DMS53 (cell line): ENCODE measurements at places on chromosomes 3 and 15.
A peak's percentile ranks its signal among the peaks of the same experiment; 100 is the strongest.

DNA sequence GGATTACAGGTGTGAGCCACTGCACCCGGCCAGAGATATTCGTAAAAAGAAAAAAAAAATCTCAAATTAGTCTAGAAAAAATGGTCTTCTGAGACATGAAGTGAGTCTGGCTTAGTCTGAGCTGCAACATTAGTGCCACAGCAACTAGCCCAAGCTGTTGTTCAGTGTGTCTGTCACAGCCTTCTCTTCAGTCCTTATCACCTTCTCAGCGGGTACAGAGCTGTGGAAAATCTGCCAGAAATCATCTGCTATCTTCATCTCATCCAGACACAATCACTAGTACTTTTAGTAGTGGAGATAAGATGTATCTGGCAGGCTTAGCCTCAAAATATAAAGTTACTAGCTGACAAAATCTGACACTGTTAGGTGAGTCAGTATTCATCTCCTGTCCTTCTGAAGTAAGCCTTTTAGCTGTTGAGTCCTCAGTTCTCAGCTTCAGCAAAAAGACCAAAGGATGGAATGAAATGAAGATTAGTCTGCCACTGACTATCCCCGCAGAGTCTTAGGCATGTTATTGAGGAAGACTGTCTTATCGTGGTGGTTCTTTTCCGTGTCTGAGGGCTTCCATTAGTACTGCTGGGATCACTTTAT is 120.5 kb upstream of the CGNL1 start:
- no peak for DNase-seq

DNA sequence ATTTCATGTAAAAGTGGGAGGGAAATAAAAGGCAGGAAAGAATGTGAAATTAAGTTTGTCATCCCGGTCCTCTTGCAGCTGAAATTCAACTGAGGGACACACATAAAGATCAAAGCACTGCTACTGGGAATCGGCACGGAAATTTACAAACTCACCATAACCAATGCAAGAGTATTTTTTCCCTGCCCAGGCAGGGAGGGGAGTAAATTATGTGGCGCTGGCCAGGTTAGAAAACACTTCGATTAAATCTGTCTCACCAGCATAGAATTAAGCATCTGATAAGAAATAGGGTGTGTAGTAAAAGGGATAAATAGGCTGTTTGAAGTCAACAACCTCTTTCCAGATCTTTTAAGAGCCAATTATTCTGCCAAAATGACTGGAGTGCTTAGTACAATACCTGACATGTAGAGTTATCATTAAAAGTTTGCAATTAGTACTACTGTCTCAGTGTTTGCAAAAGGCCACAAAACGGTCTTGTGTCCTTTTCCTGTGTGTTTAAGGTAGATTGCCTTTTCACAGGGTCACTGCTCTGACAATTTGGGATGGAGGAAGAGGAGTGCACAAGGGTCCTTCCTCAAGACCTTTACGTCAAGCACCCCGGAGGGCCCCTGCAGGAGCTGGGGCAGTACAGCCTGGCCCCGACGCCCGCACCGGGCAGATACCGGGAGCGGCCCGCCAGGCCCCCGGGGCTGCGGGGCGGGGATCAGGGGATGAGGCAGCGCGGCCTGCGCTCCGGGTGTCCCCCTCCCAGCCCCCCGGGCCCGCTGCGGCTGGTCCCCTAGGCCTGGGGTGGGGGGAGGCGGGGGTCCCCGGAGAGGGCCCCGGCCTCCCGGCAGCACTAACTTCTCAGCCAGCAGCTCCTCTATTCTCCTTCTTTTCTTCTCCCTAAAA is 651 bp downstream of the UBA3 start:
- peak; percentile 16 for DNase-seq

- DNase-seq: no peak
Measured at GRCh38 chr15:101397521-101398003, 91.9 kb downstream of the PCSK6 start.

- DNase-seq: no peak
Measured at GRCh38 chr3:45109771-45110508, 36.2 kb downstream of the CDCP1 start.

GRCh38 chr15:29216955-29217354 is 52.7 kb downstream of the NSMCE3 start:
- DNase-seq: no peak

DNA sequence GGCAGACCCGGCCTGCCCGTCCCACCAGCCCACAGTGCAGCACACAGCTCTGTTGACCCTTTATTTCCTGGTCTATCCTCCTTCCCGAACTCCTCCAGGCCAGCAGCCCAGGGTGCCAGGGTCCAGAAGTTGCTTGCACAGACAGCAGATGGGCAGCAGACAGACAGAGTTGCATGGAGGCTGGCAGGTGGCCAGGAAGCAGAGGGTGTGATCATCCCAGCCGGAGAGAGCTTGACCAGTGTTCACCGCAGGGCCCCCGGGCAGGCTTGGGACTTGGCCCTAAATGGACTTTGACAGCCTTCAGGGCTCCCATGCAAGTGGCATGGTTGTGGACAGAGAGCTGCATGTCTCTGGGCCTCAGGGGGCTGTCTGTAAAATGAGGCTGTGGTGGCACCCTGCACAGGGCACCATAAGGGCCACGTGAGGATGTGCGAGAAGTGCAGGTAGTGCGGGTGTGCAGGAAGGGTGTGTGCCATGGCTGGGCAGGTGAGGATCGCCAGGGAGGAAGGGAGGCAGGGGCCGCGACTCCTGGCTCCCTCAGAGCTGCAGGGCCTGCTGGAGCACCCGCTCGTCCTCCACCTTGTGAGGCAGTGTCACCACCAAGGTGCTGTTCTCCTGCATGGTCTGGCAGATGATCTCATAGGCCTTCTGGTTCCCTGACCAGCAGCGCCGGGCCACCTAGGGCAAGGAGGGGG is 6.3 kb upstream of the ZXDC start:
- peak; percentile 21 for DNase-seq

- DNase-seq: no peak
Measured at GRCh38 chr3:129485721-129486663, 42.4 kb upstream of the RHO start.

- peak; percentile 6 for DNase-seq
Measured at GRCh38 chr3:35200056-35200455, 439.3 kb upstream of the ARPP21 start.

GRCh38 chr15:48514103-48514816 is 131.2 kb downstream of the FBN1 start:
- no peak for DNase-seq

DNA sequence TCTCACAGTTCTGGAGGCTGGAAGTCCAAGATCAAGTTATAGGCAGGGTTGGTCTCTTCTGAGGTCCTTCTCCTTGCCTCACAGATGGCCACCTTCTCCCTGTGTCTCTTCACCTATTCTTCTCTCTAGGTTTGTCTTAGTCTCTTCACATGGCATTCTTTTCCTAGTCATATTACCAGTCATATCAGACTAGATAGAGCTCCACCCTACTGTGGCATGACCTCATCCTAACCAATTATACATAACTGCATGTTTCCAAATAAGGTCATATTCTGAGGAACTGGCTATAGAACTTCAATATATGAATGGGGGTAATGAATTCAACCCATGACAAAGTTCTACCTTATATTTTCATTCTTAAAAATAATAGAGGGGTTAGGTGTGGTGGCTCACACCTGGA is 196.4 kb upstream of the UBE3A start:
- DNase-seq: no peak

GRCh38 chr3:17546500-17547255 is 195.8 kb downstream of the TBC1D5 start:
- no peak for DNase-seq

DNA sequence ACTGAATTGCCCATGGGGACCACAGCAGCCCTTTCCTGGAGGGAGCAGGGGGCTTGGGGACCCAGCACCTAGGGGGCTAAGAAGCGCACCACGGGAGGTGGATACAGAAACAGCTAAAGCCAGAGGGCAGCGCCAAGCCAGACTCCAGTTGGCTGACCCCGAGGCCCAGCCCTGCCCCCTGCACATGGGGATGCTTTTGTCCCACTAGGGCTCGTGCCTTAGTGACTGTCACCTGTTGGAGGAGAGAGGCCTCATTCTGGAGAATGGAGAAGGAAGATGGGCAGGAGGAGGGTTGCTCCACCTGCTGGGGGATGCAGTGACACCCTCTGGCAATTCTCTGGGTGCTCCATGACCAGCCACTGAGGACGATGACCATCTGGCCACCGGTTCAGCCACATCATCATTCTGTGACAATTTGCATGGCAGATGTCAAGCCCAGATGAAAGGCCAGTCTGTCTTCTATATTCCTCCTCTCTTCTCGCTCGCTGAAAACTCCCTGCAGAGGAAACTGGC is 167.8 kb upstream of the TLE3 start:
- peak; percentile 38 for DNase-seq

- no peak for DNase-seq
Measured at GRCh38 chr3:17354341-17354740, 388.1 kb downstream of the TBC1D5 start.

GRCh38 chr3:15399970-15400369 is 27.4 kb downstream of the METTL6 start:
- DNase-seq: no peak

GRCh38 chr3:111691293-111691909 is 96.3 kb upstream of the ZBED2 start:
- DNase-seq: peak; percentile 44

- no peak for DNase-seq
Measured at GRCh38 chr3:71958533-71958932, 173.6 kb upstream of the PROK2 start.

GRCh38 chr3:160464321-160464720 is 14.7 kb upstream of the TRIM59 start:
- DNase-seq: no peak

GRCh38 chr3:61015859-61016258 is 235.4 kb downstream of the FHIT start:
- DNase-seq: no peak

DNA sequence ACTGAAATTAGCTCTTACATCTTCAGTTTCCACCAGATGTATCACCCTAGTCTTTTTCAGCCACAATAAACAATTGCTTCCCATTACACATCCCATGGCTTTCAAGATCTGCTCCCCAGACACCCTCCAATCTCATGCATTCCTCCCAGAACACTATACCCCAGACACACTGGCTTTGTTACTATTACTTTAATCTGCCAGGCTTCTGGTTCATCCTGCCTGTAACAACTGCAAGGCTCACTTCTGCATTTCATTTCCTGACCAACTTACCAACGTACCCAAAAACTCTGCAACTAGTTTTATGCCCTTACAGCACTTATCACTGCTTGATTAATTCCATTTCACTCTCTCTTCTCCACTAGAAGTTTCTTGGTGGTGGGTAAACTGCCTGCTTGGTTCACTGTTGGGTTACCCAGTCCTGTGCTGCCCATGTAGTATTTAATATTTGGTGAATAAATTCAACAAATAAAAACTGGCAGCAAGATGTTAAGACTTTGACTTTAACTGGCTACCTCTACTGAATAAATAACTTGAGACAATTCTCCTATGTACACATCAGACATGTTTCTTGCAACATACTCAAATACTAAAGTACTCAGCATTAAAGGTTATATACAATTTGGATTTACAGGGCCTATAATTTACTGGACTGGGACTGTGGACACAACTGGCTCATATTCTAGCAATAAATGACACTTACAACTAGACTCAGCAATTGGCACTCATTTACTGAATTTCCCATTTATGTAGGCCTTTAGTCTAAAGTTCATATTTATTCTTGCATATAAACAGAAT is 2.7 kb downstream of the RPL22L1 start:
- no peak for DNase-seq

DNA sequence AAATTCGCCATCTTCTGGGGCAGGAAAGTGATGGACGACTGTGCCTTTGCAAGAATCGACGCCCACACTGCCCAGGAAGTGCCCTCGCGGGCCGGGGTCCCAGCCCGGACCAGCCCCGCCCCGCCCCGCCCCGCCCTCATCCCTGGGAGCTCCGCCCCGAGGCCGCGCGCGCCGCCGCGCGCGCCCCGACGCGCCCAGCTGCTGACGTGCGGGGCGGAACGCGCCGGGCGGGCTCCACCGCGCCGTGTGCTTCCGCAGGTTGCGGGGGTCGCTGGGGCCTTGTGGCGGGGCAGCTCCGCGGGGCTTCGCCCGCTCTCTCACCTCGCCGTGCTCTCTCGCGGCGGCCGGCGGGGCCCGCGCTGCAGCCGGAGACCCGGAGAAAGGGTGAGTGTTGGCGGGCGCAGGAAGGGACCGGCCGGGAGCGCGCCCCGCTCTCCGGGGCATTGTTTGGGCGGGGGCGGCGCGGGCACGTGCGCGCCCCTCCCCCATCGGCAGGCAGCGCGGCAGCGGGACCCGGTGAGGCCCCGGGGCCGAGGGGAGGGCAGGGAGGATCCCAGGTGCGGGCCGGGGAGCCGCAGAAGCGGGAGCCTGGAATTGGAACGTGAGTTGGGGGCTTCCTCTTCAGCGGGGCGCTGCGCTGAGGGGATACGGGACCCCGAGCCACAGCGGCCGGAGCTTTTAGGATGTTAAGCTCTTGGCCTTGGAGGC is at the start of gene YEATS2:
YEATS2 (plus strand) TSS at position 188 of the 708 bp plus-strand sequence. CDS start 17,366 bp downstream, outside the sequence.
- peak; percentile 83 for DNase-seq

DNA sequence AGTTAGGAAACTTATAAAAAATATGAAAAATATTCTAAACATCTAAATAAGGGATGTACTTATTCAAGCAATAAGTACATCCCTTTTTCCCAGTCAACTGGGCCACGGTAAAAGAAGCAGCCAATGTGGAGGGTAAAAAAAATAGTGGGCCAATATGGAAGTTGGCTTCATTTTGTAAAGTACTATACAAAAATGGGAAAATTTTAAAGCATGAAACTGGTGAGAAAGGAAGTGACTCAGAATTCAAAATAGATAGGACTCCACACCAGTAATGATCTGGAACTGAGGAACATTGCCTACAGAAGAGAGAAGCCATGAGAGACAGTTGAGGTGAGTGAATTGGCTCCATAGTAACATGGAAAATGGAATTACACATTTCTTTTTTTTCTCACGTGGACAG is 108.9 kb downstream of the FNDC3B start:
- no peak for DNase-seq

- DNase-seq: peak; percentile 29
Measured at GRCh38 chr3:192090586-192090985, 629.6 kb downstream of the PYDC2 start.

DNA sequence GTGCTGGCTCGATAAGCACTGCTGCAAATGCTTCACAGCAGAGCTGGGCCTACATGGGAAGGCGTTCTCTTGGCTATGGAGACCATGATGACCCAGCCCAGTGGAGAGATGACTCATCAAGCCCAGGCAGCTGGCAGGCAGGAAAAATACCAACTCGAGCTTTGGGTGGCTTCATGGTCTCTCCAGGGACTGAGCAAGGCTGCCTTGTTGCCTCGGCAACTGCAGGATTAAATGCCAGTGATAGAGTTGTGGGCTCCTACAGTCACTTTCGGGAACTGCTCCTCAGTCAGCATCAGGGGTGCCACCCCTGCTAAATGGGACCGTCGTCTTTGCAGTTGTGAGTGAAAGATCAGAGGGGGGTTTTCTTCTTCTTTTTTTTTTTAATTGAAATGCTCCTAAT is 54.6 kb upstream of the MYZAP start:
- DNase-seq: peak; percentile 96

GRCh38 chr3:85427467-85427866 is 468.7 kb downstream of the CADM2 start:
- DNase-seq: peak; percentile 0

DNA sequence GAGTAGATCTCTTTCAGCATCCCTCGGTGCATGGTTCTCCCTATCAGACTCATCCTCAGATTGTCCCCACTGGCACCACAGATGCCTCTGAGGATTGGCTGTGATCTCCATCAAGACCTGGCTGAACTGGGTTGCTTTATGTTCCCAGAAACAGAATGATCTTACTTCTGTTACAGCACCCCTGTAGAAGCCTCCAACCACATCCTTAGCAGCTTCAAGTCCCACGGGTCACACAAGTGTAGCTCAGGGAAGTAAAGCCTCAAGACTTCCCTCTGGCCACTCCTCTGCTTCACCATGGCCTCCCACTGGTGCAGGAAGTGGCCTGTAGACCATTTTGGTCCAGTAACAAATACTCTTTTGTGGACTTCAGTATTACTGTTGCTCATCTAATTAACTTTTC is 566.4 kb upstream of the SUCLG2 start:
- no peak for DNase-seq

GRCh38 chr15:52224211-52224610 is 33.0 kb upstream of the GNB5 start:
- DNase-seq: no peak
